NCI-H446 (cell line): ENCODE measurements at places on chromosomes 3 and 15.

DNA sequence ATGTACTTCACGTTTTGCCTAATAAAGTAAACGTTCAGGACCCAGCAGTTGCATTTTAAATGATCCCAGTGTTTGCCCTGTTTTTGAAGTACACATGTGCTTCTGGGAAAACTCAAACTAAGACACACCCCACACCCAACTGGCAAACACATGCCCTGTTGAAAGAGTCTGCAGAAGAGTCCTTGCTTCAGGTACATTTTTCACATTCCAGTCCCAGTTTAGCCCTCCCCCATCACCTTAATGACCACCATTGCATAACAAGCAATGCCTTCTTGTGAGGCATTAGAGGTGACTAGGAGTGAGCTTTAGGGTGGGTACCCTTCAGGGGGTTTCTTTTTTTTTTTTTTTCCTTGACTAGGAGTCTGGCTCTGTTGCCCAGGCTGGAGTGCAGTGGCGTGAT is 322.3 kb downstream of the CNTN4 start:
- DNase-seq: no peak

- DNase-seq: no peak
Measured at GRCh38 chr3:61236556-61236955, 14.7 kb downstream of the FHIT start.

DNA sequence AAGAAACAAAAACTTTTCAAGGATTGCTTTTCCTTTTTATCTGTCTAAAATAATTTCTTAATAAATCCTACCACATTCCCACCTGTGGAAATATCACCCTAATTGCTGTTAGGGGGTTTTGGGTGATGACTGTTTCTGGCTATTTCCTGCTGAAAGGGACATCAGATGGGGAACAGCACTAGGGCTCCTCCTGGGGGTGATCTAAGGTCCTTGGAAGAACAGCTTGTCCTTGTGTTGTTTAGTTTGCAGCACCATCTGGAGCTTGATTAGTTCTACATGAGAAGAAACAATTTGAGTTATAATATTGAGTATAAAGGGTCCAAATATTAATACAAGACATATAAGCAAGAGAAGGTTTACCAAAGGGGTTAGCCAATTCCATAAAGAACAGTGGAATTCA is 18.7 kb downstream of the OR5H15 start:
- DNase-seq: no peak

DNA sequence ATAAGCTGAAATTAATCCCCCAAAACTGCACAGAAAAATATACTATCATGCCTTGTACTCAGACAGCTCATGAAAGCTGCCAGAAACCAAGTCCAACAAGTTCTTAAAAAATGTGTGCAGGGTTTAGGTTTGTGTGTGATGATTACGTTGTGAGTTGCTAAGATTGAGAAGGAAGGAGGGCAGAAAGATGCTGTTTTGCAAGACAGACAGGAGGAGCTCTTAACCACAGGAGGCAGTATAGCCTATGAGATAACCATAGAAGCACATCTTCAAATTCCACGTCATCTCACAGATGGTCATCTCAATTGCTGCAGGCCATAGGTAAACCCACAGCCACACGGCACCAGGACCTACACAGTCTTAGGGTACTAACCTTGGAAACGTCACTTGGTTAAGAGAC is 191.9 kb downstream of the STT3B start:
- DNase-seq: peak; percentile 5

DNA sequence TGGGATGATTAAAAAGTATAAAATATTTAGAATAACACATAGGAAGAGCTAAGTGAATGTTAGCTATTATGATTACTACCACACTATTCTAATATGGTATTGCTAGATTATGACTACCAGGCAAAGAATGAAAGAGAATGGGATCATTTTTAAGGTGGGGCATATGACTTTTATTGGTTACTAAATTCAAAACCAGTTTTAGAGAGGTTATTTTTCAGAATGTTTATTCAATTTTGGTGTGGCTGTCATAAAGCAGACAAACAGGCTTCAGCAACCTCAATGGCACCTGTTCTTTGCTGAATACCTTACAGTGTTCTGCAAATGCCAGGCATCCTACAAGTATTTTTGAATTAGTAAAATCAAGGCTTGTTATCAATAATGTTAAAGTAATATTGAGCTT is 12.8 kb downstream of the SPTSSB start:
- no peak for DNase-seq

- no peak for DNase-seq
Measured at GRCh38 chr3:2261747-2262146, 163.1 kb downstream of the CNTN4 start.

DNA sequence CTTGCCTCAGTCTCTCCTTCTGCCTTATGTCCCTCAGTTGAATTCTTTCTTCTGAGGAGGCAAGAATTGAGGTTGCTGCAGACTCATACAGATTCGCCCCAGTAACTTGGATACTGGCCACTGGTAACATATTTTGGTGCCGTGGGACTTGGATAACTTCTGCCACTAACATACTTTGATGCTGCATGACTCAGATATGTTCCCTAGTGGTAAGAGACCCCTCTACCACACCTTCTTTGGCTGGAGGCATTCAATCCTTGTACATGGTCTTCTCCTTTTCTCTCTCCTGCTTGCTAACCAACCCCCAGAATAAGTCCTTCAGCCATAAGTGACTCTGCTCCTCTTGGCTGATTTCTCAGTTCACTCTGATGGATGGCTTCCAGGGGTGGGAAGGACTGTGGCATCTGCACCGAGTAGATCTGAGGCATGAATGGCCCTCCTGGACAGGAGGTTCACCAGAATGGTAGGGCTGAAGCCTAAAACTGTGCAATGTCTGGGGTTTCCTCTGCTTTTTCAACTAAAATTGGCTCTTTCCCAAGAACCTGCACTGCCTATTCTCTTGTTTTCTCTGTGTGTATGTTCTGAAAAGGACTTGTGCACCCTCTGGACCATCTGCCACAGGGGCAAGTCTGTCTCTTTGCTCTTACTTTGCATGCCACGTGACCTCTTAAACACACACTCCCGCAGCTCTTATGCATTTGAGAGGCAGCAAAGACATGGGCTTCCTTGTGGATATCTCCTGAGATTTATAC is 55.5 kb upstream of the FSTL1 start:
- peak; percentile 83 for DNase-seq

GRCh38 chr3:94336046-94336753 is 273.3 kb downstream of the NSUN3 start:
- peak; percentile 69 for DNase-seq

- DNase-seq: no peak
Measured at GRCh38 chr3:126391631-126392030, 3.1 kb upstream of the CFAP100 start.

- no peak for DNase-seq
Measured at GRCh38 chr3:33144433-33144832, 30.6 kb downstream of the CRTAP start.
